ENCODE measurements at places on chromosomes 7 and 10.

DNA sequence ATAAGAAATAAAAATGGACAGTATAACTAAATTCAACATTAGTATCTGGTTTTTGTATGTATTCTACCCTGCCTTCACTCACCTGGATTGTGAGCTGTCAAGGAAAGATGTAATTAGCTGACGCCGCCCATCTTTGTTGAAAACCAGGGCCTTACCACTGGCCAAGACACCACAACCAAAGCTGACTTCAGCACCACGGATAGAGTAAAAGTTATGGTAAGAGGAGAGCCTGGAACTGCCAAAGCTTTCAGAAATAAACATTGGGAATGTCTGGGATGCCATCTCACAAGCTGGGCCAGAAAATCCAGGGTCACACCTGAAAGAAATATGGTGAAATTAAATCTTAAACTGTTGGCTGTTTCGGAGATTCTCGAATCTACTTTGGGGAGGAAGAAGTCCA is 190.1 kb upstream of the SLC26A5 start:
- DNase-seq, result no peak

DNA sequence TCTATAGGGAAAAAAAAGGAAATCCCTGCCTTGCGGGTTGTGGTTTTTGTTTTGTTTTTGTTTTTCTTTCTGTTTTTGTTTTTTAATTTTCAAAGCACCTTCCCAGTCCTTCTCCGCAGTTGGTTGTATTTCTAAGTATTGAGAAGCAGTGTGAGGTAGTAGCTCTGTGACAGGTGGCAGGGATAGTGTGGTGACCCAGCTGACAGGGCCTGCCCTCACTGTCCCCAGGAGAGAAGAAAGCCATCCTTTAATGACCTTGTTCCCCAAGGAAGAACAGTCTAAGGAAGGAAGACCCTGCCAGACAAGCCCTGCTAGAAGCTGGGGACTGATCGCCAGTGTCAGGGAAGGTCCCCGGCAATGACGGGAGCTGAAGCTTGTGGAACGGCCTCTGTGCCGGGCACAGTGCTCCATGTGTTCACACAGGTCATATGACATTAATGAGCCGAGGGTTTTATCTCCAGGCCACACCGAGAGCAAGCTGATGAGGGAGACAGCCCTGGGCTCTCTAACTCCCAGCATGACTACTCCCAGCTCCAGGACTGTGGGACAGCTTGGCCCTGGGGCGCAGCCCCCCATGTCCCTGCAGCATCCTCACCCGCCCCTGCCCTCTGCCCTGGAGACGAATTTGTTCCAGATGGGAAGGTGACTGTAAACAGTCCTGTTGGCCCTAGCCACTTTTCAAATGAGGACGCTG is 69.0 kb upstream of the LRRC18 start:
- DNase-seq, result no peak

- DNase-seq, result no peak
These were observed 106.1 kb downstream of the CDH23 start for GRCh38 chr10:71502851-71503250.

GRCh38 chr10:94098896-94099295 is 105.2 kb downstream of the PLCE1 start:
- DNase-seq, result no peak

DNA sequence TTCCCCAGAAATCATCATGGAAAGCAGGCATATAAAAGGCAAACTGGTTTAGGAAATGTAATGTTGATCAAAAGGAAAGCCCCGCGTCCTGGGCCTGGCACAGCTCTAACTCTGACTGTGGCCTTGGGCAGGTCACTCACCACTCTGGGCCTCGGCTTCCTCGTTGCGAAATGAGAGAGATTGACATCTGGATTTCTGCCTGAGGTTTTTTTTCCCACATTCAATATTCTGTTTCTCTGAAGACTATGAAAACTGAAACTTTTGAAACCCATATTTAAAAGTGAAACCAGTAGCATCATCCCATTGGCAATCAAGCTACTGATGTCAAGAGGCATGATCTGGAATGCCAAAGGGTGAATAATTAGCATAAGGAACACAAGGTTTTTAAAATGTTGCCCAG is 369.7 kb upstream of the NPVF start:
- DNase-seq, result no peak

- no peak for DNase-seq
These were observed 2.1 kb upstream of the ZNF117 start for GRCh38 chr7:64992971-64993370.

Measured in GM04504 (cell line).